Stimulated activated CD4-positive, alpha-beta T cell treated with anti-CD3 and anti-CD28 coated beads, Interleukin-12 subunit alpha, Interleukin-12 subunit beta, amount 100 ng/mL, for 24 hours (primary cell): ENCODE measurements at places on chromosomes 6 and 20.

DNA sequence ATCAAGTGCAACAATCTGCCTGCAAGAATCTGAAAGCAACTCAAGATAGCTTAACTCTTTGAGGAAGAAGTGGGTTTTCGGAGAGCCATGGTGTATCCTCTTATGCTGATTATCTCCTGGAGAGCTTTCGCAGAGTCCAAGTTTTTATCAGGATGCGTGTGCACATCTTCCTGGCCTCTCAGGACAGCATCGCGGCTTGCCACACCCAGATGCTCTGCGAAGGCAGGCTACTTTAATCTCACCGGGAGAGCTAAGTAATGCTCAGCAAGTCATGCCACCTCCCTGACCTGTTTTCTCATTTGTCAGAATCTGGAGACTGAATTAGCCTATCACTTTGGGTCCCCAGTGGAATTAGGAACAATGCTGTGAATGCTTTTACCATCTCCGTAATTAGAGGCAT lies 52.9 kb downstream of the TTI1 start:
- no peak for DNase-seq

DNA sequence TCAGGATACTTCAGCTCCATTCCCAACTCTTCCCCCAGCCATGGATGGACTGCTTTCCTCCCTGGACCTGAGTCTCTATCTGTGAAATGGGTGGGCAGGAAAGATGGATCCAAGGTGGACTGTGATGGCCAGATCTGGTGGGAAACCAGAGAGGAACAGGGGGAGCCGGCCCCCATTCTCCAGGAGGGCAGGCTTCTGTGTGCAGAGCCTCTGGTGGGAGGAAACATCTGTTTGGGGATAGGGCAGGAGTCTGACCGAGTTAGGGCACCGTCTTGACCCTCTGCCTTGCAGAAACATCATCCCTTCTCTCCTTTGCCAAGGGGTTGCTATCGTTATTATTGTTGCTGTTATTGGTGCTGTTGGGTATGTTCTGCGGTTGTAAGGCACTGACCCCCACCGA lies 91.5 kb downstream of the TOX2 start:
- DNase-seq: no peak

DNA sequence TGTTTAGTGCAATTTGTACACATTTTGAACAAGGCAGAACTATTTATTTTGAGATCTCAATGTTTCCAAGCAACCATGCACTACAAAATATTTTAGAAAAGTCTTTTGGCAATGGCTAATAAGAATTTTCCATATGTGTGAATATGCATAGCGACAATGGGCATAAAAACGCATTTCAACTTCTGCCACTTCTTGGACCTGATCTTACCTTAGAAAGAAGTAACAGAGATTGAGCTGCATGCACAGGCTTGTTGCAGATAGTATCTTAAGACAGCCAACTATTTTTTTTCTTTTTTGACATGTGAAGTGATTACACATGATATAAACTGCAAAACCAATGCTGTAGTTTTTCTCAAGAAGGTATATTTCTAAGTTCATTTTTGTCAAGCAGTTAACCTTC lies 210.4 kb upstream of the PHACTR1 start:
- no peak for DNase-seq

- no peak for DNase-seq
Observed at GRCh38 chr20:709423-709822, 33.8 kb upstream of the SCRT2 start.

DNA sequence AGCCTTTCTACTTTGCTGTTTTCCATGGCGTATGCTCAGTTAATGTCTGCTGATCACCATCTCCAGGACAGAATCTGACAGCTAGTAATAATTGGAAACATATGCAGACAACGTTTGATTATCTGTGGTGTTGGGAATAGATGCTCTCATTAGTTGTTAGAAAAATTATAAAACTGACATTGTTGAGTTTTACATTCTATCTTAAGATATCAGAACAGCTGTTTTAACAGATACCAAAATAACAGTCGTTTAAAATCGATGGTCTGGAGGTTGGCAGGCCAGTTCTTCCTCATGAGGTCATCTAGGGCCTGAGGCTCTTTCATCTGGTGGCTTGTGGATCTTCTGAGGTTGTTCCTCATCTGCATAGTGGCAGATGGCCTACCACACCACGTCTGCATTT lies 137.6 kb downstream of the AIG1 start:
- no peak for DNase-seq

- no peak for DNase-seq
Observed at GRCh38 chr20:4740774-4741431, 19.2 kb downstream of the PRND start.

- no peak for DNase-seq
Observed at GRCh38 chr20:49701241-49701790, 12.4 kb downstream of the B4GALT5 start.

DNA sequence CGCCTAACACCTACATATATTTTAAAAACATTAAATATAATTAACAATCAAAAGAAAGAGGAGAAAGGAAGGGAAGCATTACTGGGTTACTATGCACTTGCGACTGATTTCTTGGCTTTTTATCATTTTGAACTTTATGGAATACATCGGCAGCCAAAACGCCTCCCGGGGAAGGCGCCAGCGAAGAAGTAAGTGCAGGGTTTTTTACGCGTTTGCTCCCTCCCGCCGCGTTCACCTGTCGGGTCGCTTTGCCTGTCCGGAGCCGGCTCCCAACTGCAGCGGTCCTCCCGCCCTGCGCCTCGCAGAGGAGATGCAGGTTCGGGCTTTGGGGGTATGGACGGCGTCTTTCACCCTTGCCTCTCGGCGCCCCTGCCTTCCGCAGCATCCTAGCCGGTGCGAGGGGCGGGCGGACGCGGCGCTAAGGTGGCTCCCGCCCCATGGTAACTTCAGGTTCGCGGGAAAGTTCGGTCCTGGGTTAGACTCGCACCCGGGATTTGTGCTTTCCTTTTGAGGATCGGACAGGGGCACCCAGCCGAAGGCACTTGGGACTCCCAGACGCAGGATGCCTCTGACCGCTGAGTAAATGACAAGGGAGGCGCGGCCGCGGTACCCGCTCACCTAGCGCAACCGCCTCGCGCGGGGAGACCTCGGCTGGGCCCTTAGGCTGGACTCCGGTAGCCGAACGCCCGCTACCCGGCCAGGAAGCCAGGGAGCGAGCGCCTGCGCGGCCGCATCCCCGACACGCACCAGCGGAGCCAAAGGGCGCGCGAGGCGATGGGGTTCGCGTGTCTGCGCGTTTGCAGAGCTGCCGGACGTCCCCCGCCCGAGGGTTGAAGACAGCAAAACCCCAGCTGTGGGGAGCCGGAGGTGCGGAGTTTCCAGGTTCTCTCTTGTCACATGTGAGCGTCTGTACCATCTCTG lies 891 bp downstream of the RSPO3 start:
- DNase-seq: no peak

DNA sequence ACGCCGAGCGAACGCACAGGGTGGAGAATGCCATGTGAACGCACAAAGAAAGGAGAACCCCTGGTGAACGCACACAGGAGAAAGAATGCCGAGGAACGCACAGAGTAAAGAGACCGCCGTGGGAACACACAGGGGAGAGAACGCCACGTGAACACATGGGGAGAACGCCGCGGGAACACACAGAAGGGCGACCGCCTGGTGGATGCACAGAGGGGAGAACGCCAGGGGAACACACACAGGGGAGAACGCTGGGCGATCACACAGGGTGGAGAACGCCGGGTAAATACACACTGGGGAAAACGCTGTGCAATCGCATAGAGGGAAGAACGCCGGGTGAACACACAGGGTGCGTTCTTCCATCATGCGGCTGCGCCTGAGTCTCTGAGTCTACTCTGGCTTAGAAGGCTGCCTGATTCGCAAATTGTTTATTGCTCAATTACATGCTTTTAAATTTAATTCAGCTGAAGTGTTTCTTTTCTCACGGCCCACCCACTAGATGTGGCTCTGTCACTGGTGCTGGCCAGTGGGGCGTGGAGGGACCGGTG lies 54.1 kb downstream of the RNASET2 start:
- DNase-seq: no peak

DNA sequence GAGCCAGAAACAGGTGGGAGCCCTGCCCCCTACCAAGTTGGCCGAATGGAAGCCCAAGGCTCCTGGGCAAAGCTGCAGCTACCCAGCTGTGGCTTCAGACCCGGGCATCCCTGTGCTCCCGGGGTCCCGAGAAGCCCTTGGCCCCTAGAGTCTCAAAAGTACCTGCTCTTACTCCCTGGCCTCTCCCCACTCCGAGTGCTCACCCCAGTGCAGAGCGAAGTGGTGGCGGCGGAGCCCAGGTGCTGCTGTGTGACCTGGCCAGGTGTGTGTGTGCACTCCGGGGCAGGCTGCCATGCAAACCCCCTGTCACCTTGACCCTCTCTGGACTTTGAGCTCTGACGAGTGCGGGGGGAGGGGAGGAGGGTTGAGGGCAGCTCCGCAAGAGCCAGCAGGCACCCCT lies 493.8 kb upstream of the MANEA start:
- DNase-seq: no peak

GRCh38 chr20:60048634-60049521 lies 90.7 kb downstream of the CDH26 start:
- DNase-seq: no peak

- DNase-seq: no peak
Observed at GRCh38 chr6:129696028-129696418, 14.0 kb downstream of the ARHGAP18 start.

- DNase-seq: no peak
Observed at GRCh38 chr6:143064271-143064670, 3.6 kb downstream of the AIG1 start.

DNA sequence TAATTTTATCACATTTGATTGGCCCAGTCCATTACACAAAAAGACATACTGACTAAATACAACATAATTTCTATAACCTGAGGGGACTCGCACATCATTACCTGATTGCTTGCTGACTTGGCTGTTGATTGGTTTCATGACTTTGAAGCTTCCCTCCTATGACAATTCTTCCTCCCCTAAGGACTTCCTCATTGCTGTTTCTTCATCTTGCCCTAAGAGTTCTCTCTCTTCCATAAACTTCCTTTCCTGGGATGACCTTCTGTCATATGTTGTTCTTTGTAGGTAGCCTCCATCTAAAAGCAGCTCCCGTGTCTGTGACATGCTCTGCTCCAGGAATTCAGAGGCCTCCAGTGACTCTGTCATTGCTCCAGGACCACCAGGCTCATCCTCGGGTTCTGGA lies 22.6 kb downstream of the RSPH3 start:
- DNase-seq: no peak

DNA sequence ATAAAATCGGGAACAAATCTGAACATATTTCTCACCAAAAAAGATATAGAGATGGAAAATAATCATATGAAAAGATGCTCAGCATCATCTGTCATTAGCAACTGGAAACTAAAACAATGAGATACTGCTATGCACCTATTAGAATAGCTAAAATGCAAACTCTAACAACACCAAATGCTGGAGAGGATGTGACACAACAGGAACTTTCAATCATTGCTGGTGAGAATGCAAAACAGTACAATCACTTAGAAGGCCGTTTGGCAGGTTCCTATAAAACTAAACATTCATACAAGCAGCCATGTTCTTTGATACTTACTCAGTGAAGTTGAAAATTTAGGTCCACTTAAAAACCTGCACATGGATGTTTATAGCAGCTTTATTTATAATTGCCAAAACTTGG lies 67.0 kb downstream of the FAM50B start:
- DNase-seq: no peak

DNA sequence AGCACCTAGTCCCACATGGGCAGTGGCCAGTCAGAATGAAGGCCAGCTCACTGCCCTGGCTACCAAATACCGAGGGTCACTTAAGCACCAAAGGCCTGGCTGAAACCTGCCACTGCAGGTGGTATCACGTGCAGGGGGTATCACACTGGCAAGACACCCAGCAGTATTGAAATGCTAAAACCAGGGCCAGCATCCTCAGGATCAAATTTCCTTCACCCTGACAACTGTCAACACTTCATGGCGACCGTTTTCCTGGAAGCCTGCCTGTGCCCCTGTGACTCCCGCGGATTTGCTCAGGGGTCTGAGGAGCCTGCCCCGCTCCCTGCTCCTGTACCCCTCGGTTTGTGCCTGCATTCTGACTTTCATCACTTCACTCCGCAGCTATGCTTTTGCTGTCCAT lies 151.1 kb downstream of the TTLL2 start:
- DNase-seq: no peak

- no peak for DNase-seq
Observed at GRCh38 chr6:14804785-14805210, 441.1 kb upstream of the JARID2 start.

GRCh38 chr20:33139467-33139866 lies 28.5 kb upstream of the BPIFA2 start:
- no peak for DNase-seq

DNA sequence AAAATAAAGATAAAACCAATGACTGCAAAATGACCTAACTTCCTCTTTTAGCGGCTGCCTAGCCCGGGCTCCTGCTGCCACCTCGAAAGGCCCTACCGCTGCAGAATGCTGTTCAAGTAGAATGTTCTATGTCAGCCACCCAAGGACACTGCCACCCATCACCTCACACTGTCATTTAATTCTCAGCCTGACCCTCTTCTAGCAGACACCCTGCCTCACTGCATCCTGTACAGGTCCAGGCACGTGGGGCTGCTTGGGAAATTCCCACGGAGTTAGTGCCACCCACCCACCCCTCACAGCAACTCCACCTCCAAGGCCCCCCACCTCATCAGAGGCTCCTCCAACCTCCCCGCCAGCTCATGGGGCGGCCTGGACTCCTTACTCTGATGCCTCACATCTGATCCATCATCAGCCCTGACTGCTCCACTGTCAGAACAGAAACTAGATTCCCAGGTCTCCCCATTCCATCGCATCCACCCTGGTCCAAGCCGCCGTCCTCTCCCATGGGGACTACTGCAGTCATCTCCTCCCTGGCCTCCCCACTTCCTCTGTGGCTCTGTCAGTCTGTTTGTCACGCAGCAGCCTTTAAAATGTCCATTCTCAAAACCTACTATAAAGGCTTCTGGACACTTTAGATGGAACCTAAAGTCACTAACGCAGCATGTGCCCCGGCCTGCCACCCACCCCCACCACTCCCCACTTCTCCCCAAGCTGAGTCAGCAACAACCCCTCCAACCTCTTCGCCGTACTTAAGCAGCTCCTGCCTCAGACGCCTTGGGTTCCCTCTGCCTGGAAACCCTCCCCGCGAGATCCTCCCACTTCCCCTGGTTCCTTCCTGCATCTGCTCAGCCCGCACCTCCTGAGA lies 17.0 kb downstream of the NFATC2 start:
- DNase-seq: no peak

DNA sequence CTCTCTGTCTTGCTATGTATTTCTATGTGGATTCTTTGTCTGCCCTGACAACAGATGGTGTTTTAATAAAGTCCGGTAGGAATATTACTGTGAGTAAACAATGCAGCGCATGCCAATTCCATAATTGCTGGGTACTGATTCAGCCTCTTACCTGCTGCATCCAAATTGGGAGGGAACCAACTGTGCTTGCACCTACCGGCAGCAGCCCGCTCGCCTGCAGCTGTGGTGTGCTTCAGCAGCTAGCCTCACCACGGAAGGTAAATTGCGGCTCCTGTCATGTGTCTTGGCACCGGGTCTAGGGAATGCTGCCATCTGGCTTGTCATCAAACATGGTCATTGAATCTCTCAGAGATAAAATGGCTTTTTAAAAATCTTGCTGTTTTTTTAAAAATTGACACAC lies 704.8 kb upstream of the SLC35B3 start:
- no peak for DNase-seq
